ENCODE measurements at places on chromosomes 3 and 15.
A peak's percentile ranks its signal among the peaks of the same experiment; 100 is the strongest.

DNA sequence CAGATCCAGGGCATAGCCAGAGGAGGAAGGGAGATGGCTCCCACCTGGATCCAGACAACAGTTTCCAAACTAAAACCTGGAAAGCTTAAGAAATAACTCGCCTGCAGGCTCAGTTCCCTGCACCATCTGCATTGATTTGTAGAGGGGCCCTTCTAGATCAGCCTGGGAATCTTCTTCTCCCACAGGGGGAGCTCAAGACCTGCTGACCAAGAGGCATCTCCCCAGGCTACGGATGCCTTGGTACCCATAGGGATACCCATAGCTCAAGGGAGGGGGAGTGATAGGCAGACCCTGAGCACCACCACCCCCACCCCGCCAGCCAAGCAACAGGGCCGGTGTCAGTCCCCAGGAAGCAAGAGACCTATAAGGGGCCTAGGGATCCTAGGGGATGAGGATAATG is 28.0 kb upstream of the DCLK3 start:
- DNase-seq, result peak; percentile 46

DNA sequence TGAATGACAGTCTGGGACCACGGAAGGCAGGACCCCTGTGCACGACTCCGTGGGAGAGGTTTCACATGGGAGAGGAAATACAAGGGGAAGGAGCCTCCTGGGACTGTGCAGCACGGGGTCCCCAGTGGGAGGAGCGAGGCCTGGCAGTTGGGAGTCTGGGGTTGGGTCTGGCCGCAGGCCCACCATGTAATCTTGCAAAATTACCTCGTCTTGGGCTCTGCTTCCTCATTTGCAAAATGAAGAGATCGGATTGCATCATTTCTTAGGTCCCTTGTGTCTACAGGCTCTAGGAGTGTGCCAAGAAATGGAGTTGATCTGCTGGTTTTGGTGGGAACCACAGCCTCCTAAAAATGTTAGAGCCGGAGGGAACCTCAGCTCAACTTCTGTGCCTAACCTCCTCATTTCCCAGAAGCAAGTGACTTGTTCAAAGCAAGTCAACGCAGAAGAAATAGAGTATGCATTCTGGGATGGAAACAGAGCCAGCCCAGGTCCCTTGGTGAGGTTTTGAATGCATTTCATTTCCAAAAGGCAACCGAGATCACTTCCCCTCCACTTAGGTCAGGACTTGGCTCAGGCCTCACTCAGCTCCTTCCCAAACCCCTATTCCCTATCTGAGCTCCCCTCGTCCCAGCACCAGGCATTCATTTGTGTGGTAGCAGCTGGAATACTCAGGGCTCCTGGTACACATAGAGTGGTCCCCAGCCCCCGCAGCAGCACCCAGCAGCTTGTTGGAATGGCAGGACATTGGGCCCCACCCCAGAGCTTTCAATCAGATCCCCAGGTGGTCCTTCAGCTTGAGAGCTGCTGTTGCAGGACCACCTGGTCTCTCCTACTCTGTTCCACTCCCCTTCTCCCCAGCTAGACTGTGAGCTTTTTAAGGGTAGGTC is 267.7 kb downstream of the XXYLT1 start:
- no peak for DNase-seq

DNA sequence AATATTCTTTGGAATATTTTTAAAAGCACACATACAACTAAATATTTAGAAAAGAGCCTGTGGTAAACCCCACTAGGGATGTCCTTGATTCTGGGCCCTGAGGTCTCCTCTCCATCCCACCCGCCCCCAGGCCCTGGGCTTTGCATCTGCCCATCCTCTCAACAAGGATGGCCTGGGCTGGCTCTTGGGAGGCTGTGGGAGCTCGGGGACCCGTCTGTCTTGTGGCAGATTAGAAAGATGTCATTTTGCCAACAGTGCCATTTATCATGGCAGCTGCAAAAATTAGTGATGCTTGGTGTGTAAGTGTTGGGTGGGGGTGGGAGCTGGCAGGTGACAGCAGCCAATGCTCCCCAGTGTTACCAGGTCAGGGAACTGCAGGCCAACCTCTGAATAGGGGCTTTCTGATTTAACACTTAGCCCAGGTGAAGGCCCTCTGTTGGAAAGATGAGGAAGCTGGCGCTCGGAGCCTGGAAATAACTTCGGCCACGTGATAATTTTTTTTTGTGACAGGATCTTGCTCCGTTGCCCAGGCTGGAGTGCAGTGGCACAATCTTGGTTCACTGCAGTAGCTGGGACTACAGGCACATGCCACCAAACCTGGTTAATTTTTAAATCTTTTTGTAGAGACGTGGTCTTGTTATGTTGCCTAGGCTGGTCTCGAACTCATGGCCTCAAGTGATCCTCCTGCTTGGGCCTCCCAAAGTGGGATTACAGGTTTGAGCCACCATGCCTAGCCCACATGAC is 16.9 kb upstream of the CSPG4 start:
- DNase-seq, result no peak

GRCh38 chr3:43256714-43257461 is 29.5 kb upstream of the SNRK start:
- DNase-seq, result no peak

GRCh38 chr3:46674031-46674845 is 19.2 kb downstream of the ALS2CL start:
- no peak for DNase-seq

DNA sequence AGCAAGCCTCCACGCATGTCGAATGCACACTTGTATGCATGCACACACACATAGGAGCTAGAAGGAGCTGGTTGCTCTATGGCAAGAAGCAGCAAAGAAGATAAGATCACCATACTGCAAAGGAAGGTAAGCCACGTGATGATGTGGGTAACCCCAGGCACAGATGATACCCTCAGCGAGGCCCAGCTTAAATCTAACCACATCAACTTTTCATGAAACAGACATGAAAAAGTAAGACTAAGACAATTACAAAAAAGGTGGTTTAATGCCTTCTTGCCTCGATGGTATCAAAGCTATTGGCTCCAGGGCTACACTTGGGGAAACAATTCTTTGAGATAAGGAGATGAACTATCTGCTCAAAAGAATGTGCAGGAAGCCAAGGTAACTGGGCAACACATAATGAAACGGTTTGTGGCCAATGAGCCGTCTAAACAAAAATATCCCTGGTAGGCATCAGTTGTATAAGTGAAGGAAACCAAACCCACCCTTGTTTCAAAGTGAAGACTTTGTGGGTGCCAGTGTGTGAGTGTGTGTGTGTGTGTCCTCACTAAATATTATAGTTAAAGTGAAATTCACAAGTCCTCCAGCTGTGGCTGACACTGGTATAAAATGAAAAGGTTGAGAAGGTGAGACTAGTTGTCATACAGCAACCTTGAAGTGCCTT is 365.7 kb upstream of the ICE2 start:
- DNase-seq, result no peak

DNA sequence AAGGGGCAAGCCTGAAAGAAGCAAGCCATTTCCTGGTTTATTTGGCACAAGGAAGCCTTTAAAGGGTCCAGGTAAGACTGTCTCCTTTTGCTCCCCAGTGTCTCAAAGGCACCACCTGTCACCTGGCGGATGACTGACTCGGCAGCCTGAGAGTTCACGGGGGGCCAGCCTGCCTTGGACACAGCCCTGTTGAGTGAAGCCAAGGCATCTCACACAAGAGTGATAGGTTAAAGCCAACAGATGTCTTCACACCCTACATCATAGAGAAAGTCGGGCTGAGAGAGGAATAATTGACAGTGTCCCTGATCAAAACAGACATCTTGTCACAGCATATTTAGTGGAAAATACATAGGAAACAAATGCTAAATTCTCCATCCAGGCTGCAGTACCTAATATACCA is 28.2 kb upstream of the LIPC start:
- no peak for DNase-seq

DNA sequence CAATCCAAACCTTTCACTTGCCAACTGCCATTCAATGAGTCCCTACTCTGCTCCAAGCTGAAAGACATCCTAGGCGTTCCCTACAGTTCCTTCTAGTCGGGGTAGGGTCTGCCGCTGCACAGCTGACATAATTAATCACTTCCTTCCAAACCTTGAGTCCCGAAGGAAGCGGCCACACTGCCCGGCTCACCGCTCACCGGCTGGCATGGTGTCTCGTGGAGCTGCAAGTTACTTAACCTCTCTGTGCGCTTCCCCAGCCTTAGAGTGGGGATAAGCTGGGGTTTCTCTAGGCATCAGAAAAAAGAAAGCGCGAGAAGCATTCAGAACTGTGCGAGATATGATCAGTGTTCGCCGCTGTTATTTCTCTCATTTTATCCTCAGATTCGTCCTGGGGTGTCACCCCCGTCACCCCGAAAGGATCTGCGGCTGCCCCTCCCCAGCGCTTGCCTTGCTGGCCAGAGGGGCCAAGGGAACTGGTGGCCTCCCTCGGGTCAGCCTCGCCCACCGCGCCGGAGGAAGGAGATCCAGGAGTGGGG is 748 bp downstream of the MRPS25 start:
- DNase-seq, result no peak

DNA sequence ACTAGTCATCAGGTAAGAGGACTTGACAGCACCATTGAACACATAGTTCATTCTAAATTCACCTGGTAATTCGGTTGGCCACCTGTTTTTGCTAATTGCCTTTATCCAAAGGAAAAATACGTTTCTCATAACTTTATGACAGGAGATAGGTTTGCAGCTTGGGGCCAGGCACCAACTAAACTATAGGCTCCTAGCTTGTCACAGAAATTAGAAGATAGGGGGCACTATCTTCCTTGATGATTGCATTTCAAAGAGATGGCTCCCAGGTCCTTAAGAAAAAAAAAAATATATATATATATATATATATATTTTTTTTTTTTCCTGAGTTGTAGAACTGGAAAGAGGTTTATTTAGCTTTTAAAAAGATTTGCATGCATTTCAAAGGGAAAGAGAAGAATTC is 563.6 kb downstream of the NAALADL2 start:
- no peak for DNase-seq

DNA sequence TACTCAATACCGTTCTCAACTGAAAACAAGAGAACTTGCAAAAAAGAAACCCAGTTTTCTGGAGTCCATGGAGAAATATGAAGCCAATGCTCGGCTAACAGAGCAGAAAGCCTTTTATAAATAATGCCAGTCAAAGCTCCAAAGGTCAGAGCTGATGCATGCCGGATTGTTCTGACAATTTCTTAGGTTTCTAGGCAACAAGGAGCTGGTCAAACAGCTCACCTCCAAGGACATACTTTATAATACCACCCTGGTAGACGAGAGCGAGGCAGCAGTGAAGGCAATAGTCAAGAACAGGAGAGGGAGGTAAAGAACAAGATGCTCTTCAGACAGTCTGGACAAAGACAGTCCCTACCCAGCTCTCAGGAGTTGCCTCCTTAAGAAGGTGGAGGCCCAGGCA is 111.1 kb downstream of the UBE3A start:
- DNase-seq, result no peak

DNA sequence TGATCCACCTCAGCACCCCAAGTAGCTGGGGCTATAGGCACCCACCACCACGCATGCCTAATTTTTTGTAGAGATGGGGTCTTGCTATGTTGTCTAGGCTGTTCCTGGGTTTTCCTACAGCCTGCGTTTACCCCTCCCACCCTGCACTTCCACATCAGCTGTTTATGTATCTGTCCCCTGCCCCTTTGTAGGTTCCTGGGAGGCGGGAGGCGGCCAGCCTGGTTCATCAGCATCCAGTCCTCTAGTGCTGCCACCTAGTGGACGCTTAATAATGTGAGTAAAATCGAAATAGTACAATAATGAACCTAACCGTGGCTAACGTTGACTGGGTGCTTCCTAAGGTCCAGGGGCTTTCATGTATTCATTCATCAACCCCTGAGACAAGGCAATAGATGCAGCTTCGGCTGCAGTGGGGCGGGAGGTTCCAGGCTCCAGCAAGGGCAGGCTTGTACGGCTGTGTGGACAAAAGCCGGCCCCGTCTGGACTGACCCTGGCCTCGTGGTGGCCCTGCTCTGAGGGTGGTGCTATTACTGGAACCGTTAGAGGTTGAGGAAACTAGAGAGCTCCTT is 1.2 kb upstream of the LCTL start:
- peak; percentile 78 for DNase-seq

DNA sequence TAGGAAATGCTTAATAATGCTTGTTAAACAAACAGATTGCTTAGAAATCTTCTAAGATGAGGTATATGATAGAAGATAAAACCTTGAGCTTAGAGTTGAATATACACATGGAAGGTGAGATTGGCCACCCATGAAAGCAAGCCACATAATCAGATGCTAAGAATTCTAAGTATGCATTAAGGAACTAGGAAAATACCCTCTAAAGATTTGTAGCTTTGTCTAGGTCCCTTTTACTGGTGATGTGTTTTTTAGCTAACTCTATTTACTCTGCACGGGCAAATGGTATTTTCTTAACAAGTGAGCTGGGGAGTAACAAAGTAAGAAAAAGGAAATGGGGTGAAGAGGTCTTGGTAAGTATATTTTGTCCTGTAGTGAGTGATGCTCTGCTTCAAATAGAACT is 310.3 kb downstream of the OXSM start:
- no peak for DNase-seq

- no peak for DNase-seq
Measured at GRCh38 chr3:38152609-38153008, 12.7 kb upstream of the OXSR1 start.

DNA sequence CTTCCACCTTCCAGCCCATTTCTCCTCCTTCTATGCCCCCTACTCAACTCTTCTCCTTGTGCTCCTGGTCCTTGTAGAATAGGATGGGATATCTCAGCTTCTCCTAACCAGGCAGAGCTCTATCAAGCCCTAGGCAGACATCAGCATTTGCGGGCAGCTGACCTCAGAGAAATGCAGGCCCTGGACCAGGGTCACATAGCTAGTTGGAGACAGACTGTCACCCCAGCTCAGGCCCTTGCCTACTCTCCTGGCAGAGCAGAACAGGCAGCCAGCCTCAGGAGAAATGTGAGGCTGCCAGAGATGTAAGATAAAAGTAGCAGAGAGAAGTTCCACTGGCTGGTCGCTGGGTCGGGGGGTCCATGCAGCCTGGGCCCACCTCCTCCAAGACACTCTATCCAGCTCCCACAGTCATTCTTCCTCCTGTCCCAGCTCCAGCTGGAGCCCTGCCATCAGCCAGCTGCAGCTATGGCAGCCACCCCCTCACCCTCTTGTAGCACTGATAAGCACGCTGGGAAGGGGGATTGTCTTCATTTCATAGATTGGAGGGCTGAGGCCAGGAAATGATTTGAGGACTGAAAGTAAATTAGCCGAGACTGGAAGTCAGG is 4.0 kb downstream of the CYP8B1 start:
- DNase-seq, result no peak

DNA sequence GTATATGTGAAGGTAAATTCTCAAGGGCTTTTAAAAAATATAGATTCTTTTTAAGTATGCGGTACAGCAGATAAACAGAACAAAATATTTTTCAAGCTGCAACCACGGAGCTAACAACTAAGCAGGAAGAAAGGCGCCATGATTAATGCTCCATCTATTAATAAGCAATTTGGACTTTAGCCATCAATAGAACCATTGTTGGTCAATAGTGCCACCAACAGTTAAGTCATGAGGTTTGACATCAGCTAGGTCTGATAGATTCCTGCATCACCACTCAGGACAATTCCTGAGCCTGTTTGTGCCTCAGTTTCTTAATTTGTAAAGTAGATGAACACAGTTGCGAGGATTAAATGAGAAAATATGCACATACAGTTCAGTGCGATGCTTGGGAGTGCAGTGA is 65.1 kb upstream of the FAM3D start:
- DNase-seq, result no peak

GRCh38 chr15:80168421-80168820 is 15.6 kb downstream of the FAH start:
- DNase-seq, result no peak

All from neuronal stem cell (in vitro differentiated cells).